Cortex of kidney (tissue), 1 donor: ENCODE measurements at places on chromosomes 3 and 15.

DNA sequence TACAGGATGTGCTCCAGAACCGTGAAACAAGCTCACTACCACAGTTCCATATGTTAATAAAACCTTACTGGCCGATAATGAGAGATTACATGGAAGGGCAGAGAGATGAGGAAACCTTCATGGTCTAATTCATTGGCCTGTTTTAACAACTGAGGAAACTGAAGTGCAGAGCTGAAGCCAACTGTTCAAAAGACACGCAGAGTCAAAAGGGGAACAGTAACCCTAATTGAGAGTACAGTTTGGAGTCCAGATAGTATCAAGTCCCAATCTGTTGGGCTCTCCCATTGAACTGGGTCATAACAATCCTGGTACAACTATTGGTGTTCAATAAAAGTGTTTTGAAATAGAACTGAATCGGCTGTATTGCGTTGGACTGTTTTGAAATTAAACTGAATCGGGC lies 69.6 kb downstream of the SLC12A8 start:
- DNase-seq: no peak

DNA sequence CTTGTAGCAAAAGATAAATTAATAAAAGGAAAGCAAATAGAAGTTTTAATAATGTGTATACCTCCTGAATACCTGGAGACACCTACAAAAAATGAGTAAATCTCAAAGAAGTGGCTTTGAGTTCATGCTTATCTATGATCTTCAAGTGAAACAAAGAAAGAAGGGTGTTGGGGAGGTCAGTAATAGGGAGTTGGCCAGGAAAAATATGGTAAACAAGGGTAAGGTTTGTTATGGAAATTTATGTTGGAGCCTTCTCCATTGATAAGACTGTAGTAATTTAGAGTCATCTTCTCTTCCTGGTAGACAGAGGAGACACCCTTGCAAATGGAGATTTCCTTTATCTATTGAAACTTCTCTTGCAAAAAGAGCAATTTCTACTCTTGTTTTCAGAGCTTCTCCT lies 6.6 kb upstream of the CCR8 start:
- DNase-seq: no peak

GRCh38 chr15:70409388-70409787 lies 311.7 kb upstream of the TLE3 start:
- DNase-seq: no peak

- no peak for DNase-seq
Measured at GRCh38 chr15:89852342-89852995, 37.8 kb upstream of the ANPEP start.

- DNase-seq: no peak
Measured at GRCh38 chr15:77386626-77387025, 33.3 kb downstream of the PEAK1 start.

GRCh38 chr15:98673133-98673532 lies 24.8 kb downstream of the IGF1R start:
- no peak for DNase-seq

GRCh38 chr15:65577129-65577996 lies 33.6 kb downstream of the INTS14 start:
- no peak for DNase-seq

DNA sequence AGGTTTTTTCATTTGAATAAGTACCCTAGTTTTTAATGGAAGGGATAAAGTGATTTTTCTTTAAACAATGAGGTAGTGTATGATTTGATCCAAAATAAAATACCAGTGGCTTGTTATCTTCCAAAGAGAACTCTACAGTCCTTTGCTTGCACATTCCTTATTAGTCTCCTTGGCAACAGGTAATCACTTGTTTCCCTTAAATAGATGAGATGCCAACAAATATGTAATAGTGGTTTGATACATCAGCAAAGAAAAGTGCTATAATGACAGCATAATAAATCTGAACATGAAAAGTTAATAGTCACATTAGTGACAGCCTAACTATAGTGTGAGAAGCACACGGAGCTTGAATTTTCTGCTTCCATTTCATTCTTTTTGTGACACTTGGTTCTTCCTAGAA lies 360.2 kb downstream of the ZNF385D start:
- no peak for DNase-seq

DNA sequence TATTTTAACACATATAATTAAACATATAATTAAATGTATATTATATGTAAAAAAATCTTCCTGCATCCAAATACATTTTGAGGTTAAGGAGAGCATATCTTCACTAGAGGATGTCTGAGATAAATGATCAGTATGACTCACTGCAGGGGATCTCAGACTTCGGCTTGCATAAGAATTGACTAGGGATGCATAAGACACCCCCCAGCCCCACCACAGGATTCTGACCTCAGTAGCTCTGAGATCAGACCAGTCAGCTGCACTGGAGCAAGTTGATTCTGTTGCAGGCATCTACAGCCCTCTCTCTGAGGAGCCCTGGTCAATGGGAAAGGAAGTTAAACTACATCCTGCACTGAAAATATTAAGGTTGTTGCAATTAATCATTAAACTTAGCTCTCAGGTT lies 29.0 kb upstream of the TBC1D21 start:
- DNase-seq: no peak

- no peak for DNase-seq
Measured at GRCh38 chr15:34791701-34792100, 3.6 kb downstream of the ACTC1 start.

GRCh38 chr3:188433521-188434150 lies 279.7 kb downstream of the LPP start:
- DNase-seq: no peak

DNA sequence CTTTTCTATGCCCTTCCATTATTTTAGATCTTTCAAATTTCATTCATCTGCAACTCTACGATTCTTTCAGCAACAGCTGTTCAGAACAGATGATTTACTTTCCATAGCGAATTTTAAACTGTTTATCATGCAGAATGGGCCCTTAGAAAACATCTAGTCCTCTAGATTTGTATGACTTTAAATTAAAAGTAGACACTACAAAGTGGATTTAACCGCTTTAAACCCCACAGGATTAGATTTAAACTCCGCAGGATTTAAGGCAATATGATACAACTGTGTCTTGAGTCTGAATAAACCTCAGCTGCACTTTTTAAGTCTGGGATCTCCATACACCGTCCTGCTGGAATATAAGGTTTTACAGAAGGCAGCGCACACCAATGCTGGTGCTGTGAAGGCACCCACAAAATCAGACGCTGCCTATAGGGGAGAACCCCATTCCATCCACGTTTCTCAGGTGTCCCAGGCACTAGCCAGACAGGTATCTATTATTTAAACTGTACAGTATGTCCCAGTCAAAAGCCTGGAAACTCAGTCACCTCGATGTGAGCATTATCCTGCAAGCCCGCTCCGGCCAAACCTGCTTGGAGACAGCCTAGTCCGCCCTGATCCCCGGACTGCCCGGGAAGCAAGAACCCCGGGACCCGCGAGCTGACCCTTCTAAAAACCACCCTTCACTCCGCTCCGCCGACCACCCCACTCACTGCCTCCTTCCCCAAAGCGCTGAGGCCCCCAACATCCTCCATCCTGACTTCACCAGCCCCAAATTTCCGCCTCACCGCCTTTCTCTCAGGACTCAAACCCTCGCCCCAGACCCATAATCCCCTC lies 768 bp downstream of the ANO10 start:
- no peak for DNase-seq

- DNase-seq: no peak
Measured at GRCh38 chr3:112822064-112823055, 24.3 kb downstream of the CD200R1L start.

DNA sequence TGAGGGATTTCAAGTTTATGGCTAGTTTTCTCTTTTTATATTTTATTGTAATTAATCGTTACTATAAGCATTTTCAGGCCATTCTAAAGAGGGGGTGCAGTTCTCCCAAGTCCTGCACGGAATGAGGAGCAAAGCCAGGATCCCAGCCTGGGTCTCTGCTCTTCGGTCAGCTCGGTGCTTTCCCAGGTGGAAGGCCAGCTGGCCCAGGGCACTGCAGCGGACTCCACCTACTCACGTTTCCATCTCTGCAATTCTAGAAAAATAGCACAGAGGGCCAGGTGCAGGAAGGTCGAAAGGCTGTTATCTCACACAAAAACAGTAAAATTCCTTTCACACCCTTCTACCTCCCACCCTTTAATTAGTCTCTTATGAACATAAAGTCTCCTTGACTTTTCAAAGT lies 59.5 kb upstream of the HES1 start:
- DNase-seq: no peak

- no peak for DNase-seq
Measured at GRCh38 chr3:122572940-122573412, 4.5 kb upstream of the PARP15 start.

DNA sequence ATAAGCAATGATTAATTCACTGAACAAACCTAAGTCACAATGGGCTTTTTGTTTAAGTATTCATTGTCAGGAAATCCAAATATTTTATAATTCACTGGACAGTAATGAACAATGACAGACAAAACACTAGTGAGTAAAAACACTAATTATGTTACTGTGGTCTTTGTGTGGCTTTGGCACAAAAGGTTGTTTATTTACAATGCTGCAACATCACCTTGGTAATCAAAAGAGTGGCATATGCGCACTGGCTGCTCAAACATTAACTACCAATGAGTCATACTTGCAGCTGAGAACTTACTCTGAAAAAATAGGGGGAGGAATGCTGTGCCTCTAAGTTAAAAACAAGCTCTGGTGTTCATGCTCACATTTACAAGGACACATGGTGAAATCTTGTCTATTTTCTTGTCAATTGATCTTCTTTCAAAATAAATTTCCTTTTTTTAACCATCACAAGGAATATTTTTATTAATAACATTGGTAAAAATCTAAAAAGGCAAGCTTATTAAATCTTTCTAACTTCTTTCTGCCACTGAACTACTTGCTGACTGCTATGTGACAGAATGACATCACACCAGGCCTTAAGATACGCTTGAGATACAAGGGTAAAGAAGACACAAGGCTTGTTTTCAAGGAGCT lies 85.2 kb upstream of the PPIB start:
- no peak for DNase-seq

DNA sequence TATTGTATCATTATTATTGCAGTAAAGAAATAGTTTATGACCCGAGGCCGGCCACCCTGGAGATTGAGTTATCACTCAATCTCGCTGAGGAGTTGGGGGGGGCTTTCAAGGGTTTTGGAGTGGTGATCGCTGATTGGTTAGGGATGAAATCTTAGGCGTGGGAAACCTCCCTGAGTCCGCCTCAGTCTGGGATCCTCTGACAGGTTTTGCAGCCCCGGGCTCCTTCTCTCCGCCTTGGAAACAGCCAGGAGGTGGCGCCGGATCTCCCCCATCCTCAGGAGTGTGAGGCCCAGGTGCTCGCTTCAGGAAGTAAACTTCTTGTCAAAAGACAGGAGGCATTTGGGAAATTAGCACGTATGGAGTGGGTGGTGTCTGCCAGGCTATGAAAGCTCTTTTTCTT lies 41.1 kb upstream of the SEC61A1 start:
- no peak for DNase-seq

GRCh38 chr3:37824090-37824953 lies 37.4 kb upstream of the CTDSPL start:
- DNase-seq: no peak

DNA sequence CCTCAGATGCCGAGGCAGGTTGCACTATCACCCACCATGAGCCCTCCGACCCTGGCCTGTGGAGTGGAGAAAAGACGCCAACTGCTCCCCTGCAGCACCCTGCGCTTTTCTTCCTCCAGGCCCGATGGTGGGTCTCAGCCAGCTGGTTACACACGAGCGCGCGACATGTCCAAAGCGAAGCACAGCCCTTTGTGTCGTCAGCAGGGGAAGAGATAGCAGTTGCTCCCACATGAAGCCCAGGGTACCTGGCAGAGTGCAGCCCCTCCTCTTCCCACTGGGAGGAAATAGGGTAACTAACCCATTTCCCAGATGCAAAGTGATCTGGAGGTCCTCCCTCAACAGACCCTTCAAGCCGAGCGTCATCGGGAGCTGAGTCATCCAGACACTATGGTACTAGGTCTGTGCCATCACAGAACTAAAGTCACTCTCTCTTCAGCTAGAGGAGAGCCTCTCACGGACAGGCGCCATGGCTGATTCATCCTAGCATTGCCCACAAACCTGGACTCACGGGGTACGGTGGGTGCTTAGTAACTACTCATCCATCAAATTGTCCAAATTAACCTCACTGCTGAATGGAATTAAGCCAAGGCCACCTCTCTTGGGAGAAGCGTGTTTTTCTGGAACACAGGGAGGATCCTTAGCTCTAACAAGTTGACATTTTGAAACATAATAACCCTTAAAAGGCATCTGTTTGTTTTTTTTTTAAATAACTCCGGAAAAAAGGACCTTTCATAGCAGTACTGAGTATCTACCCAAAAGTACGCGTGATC lies 45.2 kb upstream of the BDH1 start:
- no peak for DNase-seq

- DNase-seq: no peak
Measured at GRCh38 chr3:111802700-111803099, 56.4 kb upstream of the PHLDB2 start.

DNA sequence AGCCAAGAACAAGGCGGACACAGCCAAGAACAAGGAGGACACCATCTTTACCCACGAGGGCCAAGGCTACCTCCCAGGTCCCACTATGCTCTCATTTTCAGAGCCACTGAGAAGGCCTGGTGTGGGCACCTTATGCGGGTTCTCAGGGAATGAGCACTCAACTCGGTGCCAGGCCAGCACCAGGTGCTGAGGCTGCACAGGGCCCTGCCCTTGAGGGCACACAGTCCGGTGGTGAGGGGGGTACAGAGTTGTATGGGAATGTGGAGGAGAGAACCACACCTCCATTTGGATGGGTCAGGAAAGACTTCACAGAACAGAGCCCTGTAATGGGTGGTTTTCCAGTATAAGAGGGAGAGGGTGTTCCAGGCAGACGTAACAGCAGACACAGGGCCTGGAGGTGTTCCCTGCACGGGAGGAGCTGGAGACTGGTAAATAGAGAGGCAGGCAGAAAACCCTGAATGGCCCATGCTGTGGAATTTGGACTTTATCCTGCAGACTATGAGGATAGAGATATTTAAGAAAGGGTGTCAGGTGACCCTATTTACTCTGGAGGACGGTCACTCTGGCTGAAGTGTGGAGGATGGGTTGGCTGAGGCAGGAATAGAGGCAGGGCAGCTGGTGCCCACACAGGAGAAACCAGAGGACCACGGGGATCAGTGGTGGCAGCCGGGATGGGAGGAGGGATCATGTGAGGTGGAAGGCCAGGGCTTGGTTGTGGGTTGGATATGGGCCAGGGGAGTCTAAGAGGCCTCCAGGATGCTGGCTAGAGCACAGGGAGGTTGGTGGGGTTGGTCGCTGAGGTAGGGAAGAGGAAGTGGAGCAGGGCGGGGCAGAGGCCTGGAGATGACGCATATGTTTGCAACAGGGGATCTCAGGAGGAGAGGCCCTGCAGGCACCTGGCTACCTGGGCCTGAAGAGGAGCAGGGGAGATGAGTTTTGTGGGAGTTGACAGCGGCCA lies 34.6 kb downstream of the CRABP1 start:
- DNase-seq: no peak

GRCh38 chr15:48002767-48003166 lies 118.0 kb upstream of the SLC24A5 start:
- DNase-seq: no peak

- DNase-seq: no peak
Measured at GRCh38 chr15:76776480-76776879, 128.7 kb downstream of the SCAPER start.
